Stimulated activated CD4-positive, alpha-beta T cell treated with anti-CD3 and anti-CD28 coated beads, Interleukin-1b, Interleukin-23, amount 100 ng/mL, for 1 hour (primary cell): ENCODE measurements at places on chromosomes 12 and 14.

GRCh38 chr12:19675361-19675760, 236.1 kb downstream of the AEBP2 start:
- DNase-seq = no peak

DNA sequence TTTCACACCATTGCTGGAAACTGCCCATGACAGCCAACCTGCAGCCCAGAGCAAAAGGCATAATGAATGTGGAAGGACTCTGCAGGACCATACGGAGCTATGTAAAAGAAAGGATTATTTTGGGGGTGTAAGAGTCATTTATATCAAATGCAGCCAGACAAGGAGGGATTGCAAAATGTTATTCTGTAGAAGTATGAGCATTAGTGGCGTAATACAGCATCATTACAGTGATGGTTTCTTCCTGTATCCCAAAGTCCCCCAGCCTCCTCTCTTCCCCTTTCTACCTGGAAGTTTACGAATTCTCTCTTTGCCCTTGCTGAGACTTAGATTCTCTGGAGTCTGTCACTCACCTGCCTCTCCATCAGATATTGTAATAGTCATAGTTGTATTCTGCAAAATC, 89.9 kb downstream of the BORCS5 start:
- no peak for DNase-seq

- no peak for DNase-seq
Observed at GRCh38 chr12:127809275-127809674, 457.7 kb upstream of the TMEM132C start.

GRCh38 chr12:89574736-89575208, 48.9 kb upstream of the POC1B start:
- DNase-seq = no peak

- no peak for DNase-seq
Observed at GRCh38 chr12:39626033-39626814, 6.6 kb upstream of the ABCD2 start.

DNA sequence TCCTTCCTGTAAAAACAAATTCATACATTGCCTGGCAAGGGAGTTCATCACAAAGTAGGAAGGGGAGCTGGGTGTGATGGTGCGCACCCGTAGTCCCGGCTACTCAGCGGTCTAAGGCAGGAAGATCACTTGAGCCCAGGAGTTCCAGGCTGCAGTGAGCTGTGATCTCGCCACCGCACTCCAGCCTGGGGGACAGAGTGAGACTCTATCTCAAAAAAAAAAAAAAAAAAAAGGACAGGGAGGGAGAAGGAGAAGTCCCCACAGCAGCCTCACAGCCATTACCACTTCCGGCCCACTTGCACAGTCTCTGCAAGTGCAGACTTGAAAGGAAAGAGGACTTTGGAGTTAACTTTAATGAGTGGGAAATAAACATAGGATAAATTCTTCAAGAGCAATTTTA, 121.0 kb downstream of the FBXL14 start:
- no peak for DNase-seq

GRCh38 chr12:4874671-4875070, 35.0 kb upstream of the KCNA1 start:
- DNase-seq = no peak

DNA sequence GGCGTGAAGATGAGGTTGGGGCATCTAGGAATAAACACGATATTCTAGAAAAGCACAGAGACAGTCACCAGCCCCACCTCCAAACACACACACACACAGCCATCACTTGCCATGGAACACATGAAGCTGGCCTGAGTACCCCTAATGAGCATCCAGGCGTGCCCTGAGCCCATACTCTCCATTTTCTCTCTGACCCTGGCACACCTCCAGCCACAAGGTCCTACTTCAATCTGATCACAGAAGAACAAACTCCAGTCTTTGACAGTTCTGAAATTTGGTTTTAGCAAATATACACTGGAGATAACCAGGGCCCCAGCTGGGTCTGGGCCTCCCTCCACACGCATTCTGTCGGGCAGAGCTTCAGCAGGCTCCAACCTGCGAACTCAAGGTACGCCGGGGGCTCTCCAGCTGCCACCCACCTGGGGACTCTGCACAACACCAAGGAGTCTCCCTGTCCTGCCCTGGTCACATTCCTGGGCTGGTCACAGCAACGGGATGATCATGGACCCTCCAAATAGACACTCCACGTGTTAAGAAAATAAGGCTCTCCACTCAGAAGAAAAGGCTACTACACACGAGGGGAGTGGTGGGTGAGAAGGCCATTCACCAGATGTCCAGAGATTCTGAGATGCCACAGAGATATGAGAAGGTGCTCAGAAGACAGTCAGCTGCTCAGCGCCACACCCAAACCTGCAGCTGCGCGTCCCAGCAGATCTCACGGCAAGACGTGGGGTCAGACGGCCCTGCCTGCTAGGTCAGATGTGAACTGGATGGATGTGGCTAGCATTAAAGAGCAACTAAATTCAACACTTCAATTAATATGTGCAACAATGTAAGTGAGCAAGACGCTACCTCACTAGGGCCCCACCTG, 57.0 kb upstream of the PNMA1 start:
- no peak for DNase-seq

DNA sequence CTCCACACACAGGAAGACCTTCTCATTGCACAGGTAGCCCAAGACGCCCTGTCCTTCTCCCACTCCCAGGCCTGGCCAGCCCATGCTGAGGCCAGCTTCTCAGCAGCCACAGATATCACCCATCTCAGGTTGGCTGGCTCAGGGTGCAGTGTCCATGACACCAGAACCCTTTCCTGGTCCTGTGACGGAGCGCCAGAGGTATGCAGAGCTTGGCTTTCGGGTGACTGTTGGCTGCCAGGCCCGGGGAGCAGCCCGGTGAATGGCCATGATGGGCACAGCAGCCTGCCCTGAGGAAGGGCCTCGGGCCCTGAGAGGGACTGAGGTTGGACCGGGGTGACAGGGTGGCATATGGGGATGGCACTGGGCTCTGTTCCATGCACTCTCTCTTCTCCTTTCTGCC, 173.4 kb downstream of the TSPAN9 start:
- no peak for DNase-seq

- DNase-seq = no peak
Observed at GRCh38 chr14:78633752-78634151, 463.6 kb downstream of the NRXN3 start.

GRCh38 chr12:104570174-104570907, 113.6 kb downstream of the CHST11 start:
- no peak for DNase-seq

GRCh38 chr12:112218150-112218549, 92.8 kb downstream of the TRAFD1 start:
- no peak for DNase-seq

GRCh38 chr14:68935761-68936214, 43.3 kb downstream of the ACTN1 start:
- DNase-seq = no peak

- no peak for DNase-seq
Observed at GRCh38 chr14:51006324-51006723, 62.0 kb upstream of the PYGL start.

DNA sequence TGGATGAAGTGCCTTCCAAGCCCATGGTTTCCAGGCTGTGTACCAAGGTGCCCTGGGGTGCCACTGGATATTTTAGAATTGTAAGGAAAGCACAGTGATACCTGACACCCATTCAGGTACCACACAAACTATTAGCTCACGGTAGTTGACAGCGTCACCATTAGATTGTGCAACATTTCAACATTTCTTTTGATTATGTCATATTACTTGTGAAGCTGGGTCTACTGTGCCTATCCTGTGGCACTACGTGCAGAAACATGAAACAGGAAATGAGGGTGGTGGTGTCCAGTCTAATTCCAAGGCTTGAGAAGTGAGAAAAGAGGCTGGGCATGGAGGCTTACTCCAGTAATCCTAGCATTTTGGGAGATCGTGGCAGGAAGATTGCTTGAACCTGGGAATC, 75.5 kb upstream of the CPM start:
- no peak for DNase-seq

GRCh38 chr12:131830914-131831571, 2.9 kb downstream of the MMP17 start:
- no peak for DNase-seq

- no peak for DNase-seq
Observed at GRCh38 chr14:99725774-99726537, 41.9 kb downstream of the CYP46A1 start.

DNA sequence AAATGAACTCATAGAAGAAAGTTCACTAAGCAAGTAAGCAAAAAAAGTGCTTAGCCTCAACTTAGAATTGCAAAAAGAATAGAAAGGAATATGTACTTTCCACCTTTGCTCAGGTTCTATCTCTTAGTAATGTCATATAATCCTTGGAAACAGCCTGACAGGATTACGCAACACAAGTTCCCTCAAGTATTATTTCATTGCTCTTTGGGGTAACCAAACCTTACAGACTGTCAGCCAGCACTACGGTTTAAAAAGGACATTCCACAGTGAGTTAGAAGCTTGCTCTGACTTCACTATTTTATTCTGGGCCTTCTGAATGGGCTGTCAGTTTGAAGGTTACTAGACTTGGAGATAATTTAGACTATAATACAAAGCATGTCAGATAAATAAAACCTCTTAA, 264.0 kb downstream of the ATXN7L3B start:
- DNase-seq = no peak

DNA sequence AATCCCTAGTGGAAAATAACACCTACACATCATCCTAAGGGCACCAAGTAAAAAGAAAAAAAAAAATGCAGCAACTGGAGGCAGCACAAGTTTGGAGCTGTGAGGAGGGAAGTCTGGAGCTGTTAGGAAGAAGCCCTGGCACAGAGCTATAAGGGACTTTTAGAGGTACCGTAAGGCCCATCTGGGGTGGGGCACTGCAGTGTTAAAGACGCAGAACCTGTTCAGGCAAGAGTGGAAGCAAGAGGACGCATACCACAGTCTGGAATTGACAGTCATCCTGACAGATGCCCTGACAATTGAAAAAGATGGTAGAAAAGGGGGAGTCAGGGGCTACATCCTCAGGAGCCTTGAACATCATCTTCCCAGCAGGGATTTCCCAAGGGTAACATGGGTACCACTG, 195.9 kb upstream of the PLEKHG7 start:
- DNase-seq = no peak

GRCh38 chr14:71287567-71287966, 380.3 kb downstream of the PCNX1 start:
- no peak for DNase-seq

GRCh38 chr12:8860165-8860961, 37.9 kb downstream of the A2ML1 start:
- no peak for DNase-seq

GRCh38 chr14:34403646-34404045, 58.4 kb downstream of the SPTSSA start:
- no peak for DNase-seq

- no peak for DNase-seq
Observed at GRCh38 chr14:80356413-80356812, 145.1 kb upstream of the DIO2 start.

GRCh38 chr12:128794661-128795529, 28.9 kb downstream of the SLC15A4 start:
- DNase-seq = no peak

- DNase-seq = no peak
Observed at GRCh38 chr14:93049867-93050331, 65.8 kb downstream of the ITPK1 start.

- DNase-seq = peak; percentile 2
Observed at GRCh38 chr14:67240168-67240932, 885 bp upstream of the PALS1 start.

DNA sequence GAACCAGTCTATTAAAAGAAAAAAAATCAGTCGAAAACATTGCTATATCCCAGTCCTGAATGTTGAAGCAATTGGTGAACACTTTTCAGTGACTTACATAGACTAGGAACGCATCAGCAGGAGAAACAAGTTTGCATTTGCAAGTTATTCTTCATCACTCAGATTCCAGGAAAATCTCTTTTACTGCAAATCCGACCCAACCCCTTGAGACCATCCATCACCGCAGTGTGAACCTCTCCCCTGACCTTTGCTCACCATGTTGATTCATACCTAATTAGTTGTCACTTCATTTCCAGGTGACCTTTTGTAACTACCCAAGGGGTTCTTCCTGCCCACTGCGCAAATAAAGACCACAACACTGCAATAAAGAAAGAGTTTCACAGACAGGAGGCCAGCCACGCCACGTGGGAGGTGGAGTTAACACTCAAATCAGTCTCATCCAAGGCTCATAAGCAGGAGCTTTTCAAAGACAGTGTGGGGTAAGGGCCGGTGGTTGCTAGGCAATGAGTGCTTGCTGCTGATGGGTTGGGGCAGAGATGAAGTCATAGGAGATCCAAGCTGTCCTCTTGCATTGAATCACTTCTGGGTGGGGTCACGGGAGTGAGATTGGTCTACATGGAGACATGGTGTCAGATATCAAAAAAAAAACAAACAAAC, 241.3 kb upstream of the TMEM132C start:
- no peak for DNase-seq

- no peak for DNase-seq
Observed at GRCh38 chr12:58159941-58160340, 218.6 kb downstream of the ATP23 start.

- no peak for DNase-seq
Observed at GRCh38 chr12:112126000-112126438, 659 bp downstream of the TRAFD1 start.

GRCh38 chr12:18419311-18419710, 158.0 kb downstream of the PIK3C2G start:
- DNase-seq = no peak

DNA sequence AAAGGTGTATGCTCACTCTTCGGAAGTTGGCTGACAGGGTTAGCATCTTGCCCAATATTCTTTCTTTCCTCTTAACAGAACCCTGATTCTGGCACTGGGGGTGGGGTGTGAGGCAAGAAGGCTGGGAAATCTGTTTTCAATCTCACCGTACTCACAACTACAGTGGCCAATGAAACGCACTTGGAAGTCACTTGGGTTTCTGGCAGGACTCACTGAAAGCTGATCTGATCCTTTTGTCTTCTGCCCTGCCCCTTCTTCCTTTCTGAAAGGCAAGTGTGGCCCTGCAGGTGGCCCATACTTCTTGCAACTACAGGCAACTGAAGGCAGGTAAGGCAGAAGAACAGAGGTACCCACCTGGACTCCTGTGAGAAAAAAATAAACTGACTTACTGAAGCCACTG, 106.9 kb downstream of the STXBP6 start:
- DNase-seq = no peak
